ENCODE measurements at places on chromosomes 3 and 15.

- DNase-seq = no peak
Observed at GRCh38 chr3:39255503-39256325, 24.1 kb downstream of the CX3CR1 start.

DNA sequence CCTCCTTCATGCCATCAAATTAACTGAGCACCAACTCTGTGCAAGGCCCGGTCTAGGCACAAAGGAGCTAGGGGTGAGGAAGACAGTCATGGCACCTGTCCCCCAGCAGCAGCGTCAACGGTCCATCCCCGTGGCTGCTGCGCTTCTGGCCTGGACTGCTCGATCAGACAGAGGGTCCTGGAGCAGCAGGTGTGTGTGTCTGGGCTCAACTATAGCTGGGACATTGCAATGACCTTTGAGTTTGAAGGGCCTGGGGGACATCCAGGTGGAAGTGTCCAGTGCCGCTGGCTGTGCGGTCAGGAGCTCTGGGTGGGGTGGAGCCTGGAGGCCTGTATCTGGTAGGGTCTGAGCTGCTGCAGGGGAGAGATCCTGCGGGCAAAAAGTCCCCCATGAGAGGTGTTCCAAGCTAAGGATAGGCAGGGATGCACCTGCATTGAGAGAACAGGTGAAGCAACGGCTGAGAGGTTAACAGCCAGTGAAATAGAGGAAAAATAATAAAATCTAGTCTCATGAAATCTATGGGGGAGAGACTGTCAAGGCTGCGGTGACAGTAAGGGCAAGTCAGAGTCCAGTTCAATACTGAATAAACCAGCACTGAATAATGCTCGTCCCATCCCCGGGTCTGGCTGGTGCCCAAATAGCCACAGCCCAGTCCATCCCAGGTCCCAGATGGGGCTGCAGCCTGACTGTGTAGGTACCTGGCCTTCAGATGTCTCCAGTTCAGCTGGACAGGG lies 25.4 kb upstream of the SLC41A3 start:
- DNase-seq = no peak

DNA sequence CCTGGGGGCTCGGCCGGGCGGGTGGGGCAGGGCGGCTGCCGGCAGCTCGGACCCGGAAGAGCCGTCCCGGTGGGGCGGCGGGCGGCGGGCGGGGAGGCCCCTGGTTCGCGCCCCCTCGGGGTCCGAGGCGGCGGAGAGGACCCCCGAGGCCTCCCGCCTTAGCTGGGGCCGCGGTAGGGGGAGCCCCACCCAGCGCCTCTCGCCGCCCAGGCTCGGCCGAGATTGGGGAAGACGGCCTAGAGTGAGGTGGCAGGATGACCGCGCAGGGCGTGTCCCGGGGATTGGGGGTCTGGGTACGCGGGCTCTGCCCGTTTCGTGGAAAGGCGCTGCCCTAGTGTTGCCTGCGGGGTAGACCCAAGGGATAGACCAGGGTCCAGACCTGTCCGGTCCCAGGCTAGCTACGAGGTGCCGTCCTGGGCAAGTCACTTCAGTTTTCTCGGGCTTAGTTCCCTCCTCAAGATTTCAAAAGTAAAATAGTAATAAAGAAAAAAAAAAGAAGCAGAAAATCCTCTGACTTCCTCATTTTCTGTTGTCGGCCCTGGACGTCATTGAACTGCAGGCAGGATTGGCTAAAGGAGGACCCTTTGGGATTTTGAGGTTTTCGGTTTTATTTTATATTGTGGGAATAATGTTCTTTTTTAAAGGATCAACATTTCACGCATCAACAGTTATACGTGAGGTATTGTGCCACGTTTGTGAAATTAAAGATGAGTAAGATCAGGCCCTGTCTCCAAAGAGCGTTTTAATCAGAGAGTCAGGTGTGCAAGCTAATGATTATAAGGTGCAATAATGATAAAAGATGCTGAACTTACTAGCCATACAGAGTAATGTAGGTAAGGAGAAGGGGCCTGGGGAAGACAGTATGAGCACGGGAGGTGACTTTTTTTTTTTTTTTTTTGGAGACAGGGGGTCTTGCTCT lies 679 bp downstream of the IQGAP1 start:
- peak; percentile 70 for DNase-seq

GRCh38 chr15:55496716-55497115 lies 11.3 kb downstream of the DNAAF4 start:
- DNase-seq = no peak

GRCh38 chr3:171873580-171873979 lies 30.4 kb downstream of the TMEM212 start:
- DNase-seq = peak; percentile 75
